NCI-H345 (cell line): ENCODE measurements at places on chromosomes 6 and 20.

- DNase-seq: no peak
Measured at GRCh38 chr20:61130156-61130555, 121.9 kb upstream of the CDH4 start.

GRCh38 chr6:165858586-165858985 is 195.5 kb upstream of the PDE10A start:
- no peak for DNase-seq

- DNase-seq: no peak
Measured at GRCh38 chr6:137909533-137909932, 42.5 kb downstream of the TNFAIP3 start.

DNA sequence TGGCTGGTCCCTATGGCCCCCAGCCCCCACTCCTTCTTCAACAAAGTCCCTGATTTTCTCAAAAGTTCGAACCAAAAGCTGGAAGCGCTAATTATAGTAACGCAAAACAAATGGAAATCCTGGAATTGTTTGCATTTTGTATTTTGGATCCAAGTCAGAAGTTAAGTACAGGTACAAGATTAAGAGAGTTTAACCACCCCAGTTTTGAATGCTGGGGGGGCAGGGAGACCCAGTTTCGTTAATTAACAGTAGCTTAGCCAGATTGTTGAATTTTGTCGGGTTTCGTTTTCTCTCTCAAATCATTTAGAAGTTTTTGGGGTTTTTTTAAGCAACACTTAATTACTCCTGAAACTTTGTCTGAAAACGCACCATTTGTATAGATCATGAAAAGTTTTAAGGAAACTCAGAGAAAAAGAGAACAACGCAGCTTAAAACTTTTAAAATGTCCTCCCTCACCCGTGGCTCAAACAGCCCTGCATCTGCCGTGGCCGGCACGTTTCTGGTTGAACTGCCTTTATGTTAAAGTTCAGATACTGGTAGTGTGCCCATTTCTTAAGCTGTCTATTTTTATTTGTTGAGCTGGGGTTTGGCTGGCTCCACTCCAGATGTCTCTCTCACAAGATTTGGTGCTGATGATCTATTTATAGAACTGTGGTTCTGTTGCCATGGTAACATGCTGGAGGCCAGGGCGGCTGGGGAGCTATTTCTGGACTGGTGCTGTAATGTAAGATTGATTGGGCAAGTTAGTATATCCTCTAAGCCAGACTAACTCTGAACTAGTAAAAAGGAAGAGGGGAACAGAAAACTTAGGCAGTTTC is 55.0 kb downstream of the GNAS start:
- peak; percentile 30 for DNase-seq

DNA sequence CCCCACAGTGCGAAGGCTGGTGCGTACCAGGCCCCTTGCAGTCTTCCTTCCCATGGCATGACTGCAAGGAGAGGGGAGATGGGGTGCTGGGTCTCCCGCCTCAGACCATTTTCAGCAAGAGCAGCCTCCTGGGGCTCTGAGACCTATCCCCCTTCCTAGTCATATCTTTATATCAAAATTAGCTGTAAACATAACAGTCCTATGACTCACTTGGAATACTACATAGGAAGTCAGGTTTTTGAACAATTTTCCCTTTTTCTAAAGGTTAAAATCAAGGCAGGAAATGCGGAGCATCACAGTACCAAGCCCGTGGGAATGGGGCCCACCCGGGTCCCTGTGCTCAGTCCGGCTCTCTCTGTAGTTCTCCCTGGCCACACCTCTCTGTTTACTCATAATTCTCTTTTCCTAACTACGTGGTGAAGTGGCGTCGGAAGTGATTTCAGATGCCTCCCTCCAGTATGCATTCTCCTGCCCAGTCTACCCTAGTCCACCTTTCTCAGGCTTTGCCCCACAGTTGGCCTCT is 109.8 kb upstream of the TMEM170B start:
- DNase-seq: no peak

- DNase-seq: no peak
Measured at GRCh38 chr20:63619505-63619904, 7.4 kb downstream of the GMEB2 start.

GRCh38 chr6:134177236-134177635 is 124.8 kb upstream of the SLC2A12 start:
- no peak for DNase-seq

GRCh38 chr6:114179411-114179810 is 163.4 kb downstream of the HS3ST5 start:
- DNase-seq: no peak

DNA sequence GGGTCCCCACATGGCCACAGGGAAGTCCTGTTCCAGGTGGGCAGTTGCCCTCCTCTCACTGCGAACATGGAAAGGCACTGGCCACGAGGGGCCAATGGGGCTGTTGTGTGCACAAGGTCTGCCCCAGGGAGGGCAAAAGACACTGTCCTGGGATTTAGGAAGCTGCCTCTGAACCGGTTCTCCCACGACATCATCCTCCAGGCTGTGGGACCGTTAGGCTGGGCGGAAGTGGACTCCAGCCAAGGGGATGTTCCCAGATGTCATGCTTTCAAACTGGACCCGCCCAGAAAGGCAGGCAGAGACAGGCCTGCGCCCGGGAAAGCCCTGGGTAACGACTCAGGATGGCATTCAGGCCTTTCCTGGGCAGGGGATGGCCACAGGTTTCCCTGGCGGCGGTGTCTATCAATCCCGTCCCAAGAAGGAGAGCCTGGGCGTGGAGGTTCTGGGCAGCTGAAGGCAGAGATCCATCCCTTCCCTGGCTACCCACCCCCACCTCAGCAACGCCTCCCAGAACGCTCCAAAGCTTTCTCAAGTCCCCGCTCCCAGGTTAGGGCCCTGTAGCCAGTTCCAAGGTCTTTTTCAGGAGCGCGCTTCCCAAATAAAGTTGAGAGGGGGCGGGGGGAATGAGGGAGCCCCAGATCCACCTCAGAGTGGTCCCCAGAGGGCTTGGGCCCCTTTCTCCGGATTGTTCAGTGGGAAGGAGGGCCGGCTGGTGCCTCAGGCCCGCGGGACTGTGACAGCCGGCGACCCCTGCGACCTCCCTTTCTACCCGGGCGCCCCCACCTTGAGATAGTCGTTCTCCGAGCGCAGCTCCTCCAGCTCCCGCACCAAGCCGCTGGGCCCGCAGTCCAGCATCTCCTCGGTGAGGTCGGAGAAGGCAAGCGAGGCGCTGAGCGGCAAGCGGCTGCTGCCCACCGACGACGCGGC is 13.8 kb upstream of the TLDC2 start:
- peak; percentile 85 for DNase-seq

DNA sequence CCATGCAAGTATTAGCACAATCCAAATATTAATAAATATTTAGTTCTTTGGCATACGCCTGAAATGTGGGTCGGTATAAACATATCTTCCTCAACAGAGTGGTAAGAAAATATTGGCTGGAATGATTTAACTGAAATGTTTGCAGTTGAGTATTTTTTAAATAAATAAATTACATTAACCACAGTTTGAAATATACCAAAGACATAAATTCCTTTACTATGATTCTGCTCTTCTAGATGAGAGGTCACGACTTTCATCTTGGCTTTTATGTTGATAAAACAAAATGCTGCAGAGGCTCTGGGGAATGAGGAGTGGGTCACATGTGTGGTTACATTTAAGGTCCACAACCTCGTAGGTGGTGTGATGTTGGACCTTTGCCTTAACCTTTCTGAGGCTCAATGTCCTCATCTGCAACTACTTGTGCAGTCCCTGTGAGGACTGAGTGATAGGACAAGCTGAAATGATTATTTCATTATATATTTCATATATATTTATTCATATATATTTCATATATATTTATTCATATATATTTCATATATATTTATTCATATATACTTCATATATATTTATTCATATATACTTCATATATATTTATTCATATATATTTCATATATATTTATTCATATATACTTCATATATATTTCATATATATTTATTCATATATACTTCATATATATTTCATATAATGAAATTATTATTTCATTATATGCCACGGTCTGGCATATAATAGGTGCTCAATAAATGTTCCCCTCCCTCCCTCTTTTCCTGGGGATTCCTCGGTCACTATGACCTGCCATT is 107.4 kb downstream of the SAMD5 start:
- DNase-seq: no peak

- DNase-seq: no peak
Measured at GRCh38 chr6:63537201-63537958, 34.9 kb upstream of the LOC128125822 start.

DNA sequence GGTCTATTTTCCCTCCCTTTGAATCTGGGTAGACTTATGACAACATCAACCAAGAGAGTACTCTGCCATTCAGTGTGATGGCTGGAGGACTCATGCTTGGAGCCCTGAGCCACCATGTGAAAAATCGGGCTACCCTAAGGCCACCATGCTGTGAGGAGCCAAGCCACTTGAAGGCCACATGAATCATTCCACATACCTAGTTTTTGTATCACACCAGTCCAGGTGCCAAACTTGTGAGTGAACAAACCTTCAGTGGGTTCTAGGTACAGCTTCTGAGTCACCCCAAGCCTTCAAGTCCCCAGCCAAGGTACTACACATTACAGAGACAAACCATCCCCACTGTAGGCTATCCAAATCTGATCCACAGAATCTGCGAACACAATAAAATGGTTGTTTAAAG is 37.4 kb upstream of the E2F3 start:
- no peak for DNase-seq

GRCh38 chr20:22513574-22513973 is 70.8 kb downstream of the FOXA2 start:
- no peak for DNase-seq

DNA sequence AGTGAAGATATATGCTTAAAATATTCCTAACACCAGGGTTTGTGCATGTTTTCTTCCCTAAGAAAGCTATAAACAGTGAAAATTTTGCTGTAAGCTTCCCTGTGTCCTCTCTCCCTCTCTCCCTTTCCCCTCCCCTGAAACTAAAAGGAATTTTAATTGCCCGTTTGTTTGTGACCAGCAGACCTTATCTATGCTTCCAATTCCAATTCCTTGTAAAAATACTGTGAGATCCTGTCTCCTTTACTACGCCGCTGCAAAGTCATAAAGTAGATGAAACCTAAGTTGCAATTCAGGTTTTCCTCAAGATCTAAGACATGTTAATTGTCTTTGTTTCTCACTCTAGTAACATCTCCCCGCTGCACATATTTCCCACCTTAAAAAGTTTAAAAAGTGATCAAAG is 82.3 kb downstream of the DNAH8 start:
- no peak for DNase-seq

DNA sequence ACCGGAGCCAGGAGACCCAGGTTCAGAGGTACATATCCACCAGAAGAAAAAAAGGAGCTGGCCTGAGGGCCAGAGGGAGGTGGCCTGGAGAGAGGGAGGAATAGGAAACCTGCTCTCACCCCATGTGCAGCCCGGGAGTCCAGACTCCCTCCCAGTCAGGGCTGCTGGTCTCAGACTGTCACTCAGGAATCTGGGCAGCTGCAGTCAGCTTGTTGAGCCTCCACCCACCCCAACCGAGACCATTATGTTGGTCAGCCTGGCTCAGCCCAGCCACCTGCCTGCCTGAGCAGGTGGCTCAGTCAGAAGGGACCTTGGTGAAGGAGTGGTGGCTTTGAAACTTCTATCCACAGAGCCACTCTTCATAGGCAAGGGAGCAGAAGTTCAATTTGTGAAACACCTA is 53.3 kb upstream of the EPB41L1 start:
- peak; percentile 66 for DNase-seq

GRCh38 chr20:8711501-8711900 is 357.4 kb upstream of the PLCB4 start:
- no peak for DNase-seq

DNA sequence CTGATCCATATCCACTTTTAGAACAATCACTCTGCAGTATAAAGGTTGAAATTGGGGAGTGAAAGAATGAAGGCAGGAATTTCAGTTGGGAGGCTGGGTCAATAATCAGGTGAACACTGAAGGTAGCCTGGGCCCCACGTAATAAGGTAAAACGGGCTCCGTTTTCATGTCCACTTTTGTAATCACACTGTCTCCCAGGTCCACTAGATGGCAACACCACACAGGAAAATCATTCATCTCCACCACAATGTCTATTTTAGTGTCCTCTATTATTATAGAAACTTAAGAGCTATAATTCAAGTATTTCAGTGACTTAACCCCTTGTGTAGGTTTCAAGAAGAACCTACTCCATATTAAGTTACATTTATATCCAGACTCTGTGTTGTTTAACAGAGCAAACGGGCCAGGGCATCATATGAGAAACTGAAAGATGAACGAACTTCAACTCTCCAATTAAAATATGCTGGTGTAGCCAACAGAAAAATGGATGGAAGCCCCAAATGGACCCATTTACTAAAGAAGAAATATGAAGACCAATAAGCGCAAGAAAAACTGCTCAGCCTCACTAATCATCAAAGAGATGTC is 45.9 kb upstream of the MC3R start:
- DNase-seq: no peak

- no peak for DNase-seq
Measured at GRCh38 chr20:2276015-2276414, 19.8 kb upstream of the TGM3 start.

DNA sequence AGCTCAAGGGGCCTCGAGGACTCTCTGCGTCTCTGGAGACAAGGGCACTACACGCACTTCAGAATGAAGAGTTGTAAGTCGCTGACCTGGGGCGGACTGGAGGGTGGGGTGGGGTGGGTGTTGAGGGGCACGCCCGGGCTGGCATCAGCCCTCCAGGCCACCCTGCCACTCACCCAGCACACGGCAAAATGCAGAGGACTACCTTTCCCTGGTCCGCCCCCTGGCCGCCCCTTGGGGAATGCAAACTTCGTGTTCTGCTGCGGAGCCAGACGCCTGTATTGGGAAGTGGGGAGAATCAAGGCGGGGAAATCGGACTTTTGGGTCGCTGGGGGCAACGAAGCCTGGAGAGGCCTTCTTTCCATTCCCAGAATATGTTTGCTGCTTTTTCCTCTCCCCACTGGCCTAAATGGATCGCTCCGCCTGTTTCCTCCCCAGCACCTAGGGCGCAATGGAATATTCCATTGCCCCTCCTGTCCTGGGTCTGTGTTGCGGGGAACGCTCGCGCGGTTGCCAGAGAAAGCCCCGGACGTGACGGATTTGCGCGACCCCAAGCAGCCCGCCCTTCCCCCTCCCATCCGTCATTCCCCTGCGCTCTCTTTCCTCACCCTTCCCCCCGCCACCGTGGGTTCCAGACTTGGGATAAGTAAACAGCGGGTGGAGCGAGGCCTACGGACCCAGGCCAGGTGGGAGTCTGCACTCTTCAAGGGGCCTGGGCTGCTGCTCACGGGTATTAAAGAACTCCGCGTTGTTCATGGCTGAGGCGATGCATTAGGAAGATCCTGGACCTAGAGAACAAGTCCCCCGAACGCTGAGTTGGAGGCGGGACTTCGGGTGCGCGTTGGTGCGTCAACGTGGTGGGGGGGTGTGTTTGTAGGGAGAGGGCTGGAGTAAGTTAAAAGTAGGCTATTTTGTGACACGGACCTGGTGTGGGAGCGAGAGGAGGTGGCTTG is at the start of gene PPT2:
TSS of gene PPT2 (plus strand) at position 578 of the 950 bp plus-strand sequence. CDS start 454 bp downstream, outside the sequence.
- DNase-seq: peak; percentile 77

GRCh38 chr6:37698264-37699137 is 818 bp upstream of the MDGA1 start:
- peak; percentile 62 for DNase-seq

GRCh38 chr6:87687296-87687695 is 14.7 kb downstream of the AKIRIN2 start:
- DNase-seq: no peak
